Retina (tissue), 1 donor: ENCODE measurements at places on chromosomes 2 and 18.

DNA sequence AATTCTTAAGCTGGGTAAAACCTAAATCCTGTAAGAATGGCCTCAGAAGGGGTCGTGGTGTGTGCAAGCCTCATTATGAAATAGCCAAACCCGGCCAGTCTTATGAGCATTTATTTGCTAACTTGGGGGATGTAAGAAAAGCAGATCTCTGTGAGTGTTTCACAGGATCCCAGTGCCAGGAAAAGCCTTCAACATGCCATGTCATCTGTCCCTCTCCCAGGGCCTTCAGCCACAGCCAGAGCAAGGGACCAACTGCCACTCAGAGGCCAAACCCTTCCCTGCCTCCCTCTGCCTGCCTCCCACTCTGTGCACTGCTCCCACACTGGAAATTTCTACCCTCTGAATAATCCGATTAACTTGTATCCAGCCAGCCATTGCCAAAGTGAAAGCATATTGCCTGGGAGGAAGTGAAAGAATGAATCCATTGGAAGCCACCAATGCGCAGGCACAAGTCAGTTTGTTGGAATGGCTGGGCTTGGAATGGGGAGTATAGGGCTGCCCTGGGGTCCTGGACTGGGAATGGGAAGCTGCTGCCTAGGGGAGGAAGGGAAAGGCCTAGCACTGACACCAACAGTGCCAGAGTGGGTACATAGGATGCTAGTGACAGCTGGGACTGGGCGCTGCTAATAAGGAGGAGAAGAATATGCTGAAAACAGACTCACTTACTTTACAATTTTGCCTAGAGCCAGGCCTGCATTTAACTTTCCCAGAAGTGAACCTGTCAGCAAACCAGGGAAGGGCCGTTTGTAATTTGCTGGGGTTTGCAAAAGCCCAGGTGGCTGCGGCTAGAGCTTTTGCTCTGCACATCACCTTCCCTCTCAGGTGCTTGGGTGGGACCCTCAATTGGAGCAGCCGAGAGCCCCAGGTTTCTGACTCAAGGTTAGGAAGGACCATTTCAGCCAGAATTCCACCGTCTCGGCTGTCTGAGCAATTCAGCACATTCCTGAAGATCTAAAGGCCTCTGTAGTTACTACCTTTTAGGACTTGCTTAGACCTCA lies 146.6 kb upstream of the NCK2 start:
- DNase-seq, result peak; percentile 38

DNA sequence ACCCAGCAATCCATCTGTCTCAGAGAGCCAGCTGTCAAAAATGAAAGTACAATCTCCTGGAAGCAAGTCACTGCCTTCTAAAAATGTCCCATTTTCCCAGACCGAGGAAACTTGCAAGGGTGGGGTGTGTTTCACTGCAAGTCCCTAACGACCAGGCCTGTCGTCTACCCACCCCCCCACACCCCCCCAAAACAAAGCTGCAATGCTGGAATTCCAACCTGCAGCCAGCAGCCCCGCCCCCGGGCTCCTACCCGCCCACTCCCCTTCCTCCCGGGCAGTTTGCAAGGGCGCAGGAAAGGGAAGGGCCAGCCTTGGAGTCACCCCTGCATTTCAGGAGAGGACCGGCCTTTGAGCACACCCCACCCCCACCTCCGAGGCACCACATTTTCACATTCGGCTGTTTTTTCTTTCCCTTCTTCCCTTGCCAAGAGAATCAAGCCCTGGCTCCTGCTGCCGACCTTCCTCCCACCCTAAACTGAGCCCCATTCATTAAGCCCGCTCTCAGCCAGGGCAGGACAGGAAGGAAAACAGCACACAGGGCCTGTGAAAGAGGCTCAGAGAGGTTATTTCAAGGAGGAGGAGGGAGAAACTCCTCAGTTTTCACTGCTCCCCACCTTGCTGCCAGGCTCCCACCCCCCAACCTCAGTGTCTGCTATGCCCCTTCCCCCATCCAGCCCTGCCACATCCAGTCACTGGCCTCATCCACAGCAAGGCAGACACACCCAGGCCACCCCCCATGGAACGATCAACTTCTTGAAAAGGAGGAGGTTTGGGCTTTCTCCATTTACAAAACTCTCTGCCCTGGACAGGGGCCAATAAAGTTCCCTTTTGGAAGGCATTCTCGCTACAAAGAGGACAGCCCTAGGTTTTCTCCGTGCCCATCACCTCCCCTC lies 11.3 kb downstream of the SMAD7 start:
- no peak for DNase-seq

DNA sequence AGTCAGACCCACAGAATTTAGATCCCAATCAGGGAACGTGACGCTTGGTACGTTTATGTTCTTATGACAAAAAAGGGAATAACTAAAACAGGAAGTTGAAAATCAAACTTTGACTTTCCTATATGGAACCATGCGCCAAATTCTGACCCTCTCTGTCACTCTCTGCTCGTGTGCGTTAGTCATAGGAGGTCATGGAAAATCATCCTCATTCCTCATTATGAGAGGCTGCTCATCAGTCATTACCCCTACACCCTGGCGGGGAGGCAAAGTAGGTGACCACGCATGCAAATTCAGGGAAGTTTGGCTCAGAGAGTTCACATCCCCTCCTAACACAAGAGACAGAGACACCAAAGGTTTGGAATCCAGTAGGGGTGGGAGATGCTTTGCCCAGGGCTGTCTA lies 15.5 kb downstream of the IL1F10 start:
- DNase-seq, result no peak

DNA sequence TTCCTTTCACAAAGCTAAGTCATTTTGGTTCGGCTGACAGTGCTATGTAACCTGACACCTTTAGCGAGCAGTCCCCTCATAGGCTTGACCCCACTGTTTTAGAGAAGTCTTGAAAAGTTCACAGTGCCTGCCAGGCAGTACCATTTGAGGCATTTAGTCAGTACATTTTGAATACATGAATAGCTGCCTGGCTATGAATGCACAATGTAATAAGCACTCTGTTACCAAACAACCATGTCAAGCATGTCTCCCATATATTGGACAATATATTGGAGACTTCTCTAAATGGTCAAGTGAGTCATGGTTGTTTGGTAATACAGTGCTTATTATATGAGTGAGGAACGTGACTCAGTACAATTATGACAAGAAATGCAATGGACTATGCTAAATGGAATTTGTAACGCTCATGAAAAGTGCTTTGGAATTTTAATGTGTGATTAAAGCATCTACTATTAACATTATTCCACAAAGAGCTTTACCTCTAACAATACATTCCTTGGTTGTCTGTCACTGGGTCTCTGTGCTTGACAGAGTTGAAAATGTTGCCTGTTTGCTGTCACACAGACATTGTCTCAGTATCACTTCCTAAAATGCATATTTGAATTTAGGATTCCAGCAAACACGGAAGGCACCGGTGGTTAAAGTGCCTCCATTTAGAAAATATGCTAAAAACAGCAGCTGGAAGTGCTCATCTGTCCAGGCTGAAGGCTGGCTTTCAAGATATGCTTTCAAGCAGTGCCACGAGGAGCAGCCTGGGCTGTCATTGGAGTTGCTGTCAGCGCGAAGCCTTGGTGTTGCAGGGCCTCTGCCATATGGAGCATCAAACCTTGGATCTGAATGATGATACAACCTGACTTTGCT lies 458.6 kb downstream of the FBXO15 start:
- DNase-seq, result peak; percentile 27

GRCh38 chr2:176325732-176326131 lies 56.5 kb downstream of the MTX2 start:
- peak; percentile 40 for DNase-seq

- DNase-seq, result peak; percentile 77
Measured at GRCh38 chr18:76503649-76504386, 8.8 kb upstream of the ZNF516 start.

GRCh38 chr2:74366036-74366435 lies 14.1 kb downstream of the DCTN1 start:
- DNase-seq, result no peak

DNA sequence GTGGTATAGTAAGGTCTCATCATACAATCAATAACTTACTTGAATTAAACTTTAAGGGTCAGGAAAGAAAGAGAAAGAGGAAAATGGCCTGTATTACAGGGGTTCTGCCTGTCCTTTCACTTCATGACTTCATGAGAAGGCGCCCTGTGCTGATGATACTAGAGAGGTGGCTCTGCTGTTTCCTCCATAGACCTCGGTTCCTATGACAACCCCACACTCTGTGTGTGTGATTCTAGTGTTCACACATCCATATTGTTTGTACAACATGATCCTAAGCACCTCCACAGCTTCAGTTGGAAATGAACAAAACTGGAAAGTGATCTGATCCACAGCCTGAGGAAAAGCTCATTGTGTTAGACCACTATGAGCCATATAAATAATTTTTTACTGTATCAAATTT lies 7.0 kb upstream of the REEP1 start:
- DNase-seq, result no peak

- DNase-seq, result no peak
Measured at GRCh38 chr18:10304853-10305252, 149.6 kb upstream of the APCDD1 start.

GRCh38 chr2:25222477-25223121 lies 54.2 kb upstream of the POMC start:
- DNase-seq, result no peak

DNA sequence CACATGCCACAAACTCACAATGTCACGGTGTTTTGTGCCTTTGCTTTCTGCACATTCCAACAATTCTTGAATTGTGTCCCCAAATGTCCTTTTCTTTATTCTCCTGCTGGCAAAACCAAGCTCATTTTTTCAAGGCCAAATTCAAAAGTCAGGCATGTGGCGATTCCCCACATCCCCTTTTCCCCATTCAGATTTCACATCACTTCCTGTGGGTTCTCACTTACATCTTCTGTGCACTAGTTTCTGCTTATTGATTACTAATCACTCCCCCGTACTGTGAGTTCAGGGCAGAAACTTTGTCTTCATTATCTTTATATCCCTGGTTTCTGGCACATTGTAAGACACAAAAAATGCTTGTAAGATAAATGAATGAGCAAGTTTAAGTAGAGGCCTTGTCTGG lies 69.2 kb downstream of the AP1S3 start:
- DNase-seq, result no peak

DNA sequence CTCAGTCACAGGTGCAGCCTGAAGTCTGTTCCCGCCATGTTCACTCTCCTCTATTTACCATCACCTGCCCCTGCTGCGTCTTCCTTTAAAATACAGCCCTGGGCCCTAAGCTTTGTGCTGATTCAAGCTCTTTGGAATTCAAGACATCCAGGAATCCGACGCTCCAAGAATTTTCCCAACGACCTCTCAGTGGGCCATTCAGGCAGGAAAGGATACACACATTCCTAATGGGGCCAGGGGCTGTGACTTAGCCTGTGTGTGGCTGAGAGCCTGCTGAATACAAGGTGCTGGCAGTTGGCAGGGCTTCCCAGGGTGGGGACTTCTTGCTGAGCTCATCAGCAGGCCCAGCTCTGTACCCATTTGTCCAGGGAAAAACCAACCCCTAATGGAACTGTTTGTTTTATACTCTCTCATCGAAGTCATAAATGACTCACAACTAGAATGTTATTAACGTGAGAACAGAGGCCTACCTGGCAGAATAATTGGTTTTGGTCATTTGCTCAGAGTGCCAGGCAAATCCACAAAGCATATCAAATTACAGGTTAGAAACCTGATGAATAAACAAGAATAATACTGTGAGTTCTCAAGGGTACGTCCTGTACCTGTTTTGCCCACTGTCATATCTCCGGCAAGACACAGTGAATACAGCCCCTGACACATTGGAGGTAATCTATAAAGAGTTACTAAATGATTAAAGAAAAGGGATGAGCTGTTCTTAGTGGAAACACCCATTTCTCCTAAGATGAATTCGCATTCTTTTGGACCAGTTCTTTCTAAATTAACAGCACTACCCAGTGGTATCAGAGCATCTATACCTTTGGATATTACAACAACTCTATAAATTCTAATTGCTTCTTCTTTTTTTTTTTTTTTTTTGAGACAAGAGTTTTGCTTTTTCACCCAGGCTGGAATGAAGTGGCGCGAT lies 12.6 kb upstream of the KCMF1 start:
- peak; percentile 40 for DNase-seq

- no peak for DNase-seq
Measured at GRCh38 chr2:59339121-59339836, 1098.2 kb upstream of the FANCL start.

DNA sequence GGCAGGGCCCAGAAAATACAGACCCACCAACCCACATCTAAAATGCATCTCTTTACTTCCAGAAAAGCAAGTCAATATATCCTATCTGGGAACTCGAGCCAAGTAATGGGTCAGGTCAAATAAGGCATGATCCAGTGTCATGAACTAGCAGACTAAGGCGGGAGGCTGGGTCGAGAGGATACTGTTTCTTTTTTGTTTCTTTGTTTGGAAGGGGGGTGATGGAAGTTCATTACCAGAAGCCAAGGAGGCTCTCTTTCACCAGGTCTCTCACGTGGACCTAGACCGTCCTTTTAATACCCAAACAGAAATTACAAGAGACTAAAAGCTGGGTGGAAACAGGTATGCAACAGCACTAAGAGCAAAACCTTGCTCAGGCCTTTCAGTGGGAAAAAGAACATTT lies 108.3 kb downstream of the HDAC4 start:
- no peak for DNase-seq

GRCh38 chr18:23126376-23127056 lies 8.8 kb upstream of the CABLES1 start:
- no peak for DNase-seq

- DNase-seq, result no peak
Measured at GRCh38 chr2:239094867-239095266, 247.0 kb downstream of the TWIST2 start.

DNA sequence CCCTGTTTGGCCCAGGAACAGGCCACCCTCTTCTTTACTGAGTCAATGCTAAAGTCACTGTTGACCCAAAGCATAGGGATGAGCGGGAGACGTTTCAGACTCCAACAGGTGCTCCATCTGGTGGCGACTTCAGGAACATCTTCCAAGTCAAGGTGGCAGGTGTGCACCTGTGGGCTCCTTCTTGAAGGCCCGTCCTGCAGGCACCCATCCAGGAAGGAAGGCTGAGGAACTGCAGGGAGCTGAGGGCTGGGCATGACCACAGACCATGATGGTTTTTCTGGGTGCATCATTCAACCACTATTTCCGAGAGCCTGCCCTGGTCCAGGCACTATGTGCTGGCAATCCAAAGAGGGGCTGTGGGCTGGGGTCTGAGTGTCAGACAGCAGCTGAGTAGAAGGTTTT lies 142.8 kb downstream of the NDUFA10 start:
- DNase-seq, result peak; percentile 60

GRCh38 chr18:69397096-69397495 lies 3.6 kb upstream of the DOK6 start:
- no peak for DNase-seq

GRCh38 chr18:44901283-44901682 lies 220.6 kb downstream of the SETBP1 start:
- no peak for DNase-seq

GRCh38 chr18:51196118-51196810 lies 1.2 kb downstream of the MEX3C start:
- DNase-seq, result peak; percentile 73

DNA sequence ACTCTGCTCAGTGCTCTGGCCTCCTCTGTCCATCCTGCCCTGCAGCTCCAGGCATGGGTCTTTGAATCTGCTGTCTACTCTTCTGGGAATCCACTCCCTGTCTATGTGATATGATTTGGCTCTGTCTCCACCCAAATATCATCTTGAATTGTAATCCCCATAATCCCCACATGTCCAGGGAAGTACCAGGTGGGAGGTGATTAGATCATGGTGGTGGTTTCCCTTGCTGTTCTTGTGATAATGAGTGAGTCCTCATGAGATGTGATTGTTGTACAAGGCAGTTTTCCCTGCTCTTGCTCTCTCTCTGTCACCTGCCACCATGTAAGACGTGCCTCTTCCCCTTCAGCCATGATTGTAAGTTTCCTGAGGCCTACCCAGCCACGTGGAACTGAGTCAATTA lies 881.8 kb upstream of the ID2 start:
- DNase-seq, result no peak
